ENCODE measurements at places on chromosomes 13 and 19.

GRCh38 chr13:75137911-75138571 is 343.9 kb downstream of the TBC1D4 start:
- no peak for DNase-seq

GRCh38 chr13:97438856-97439595 is 5.1 kb downstream of the RAP2A start:
- DNase-seq, result no peak

DNA sequence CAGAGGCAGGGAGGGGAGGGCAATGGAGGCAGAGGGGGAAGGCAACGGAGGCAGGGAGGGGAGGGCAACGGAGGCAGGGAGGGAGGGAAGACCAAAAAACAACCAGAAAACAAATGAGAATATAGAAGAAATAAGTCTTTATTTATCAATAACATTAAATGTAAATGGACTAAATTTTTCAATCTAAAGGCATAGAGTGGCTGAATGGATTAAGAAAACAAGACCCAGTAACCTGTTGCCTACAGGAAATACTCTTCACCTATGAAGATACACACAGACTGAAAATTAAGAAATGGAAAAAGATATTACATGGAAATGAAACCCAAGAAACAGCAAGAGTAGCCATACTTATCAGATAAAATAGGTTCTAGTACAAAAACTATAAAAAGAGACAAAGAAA is 536.3 kb downstream of the TBC1D4 start:
- DNase-seq, result no peak

GRCh38 chr19:14361824-14362223 is 19.4 kb upstream of the ADGRE5 start:
- no peak for DNase-seq

DNA sequence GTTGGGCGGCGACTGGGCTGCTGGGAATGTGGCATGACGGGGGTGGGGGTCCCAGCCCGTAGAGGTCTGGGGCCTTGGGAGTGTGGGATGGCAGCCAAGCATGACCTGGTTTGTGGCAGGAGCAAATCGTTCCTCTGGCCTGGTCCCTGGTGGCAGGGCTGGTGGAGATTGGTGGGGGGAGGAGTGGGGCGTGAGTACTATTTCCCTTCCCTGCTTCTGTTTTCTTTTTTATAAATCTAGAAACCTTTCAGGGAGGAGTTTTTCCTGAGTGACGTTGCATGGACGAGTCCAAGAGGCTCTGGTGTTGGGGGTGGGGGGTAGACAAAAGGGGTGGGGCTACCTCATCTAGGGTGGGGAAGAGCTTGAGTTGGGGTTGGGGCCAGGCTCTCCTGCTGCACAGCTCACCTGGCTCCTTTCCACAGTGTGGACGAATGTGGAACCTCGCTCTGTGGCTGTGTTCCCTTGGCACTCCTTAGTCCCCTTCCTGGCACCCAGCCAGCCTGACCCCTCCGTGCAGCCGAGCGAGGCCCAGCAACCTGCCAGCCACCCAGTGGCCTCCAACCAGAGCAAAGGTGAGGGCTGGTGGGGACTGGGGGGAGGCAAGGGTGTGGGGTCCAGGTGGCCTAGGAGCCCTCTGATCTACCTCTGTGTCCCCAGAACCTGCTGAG is 15.4 kb upstream of the PRR19 start:
- DNase-seq, result no peak

- no peak for DNase-seq
Measured at GRCh38 chr13:42561752-42562467, 12.0 kb upstream of the TNFSF11 start.
